Effector memory CD4-positive, alpha-beta T cell (primary cell): ENCODE measurements at places on chromosomes 5 and 9.

DNA sequence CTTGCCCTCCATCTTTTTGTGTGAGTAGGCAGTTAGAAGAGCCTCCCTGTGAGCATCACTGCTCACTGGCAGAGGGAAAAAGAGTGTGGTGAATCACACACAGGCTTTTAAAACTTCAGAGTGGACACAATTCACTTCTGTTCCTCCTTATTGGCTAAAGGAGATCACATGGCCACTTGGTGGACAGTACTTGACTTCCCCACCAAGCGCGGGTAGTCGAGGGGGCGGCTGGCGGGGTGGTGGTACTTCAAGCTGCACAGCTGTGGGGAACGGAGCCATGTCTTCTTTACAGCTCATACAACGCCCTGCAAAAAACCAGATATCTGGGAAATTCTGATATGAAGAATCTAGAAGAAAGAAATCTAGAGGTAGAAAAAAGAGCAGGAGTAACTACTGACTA is 95.4 kb downstream of the PAM start:
- DNase-seq: no peak

- DNase-seq: no peak
Observed at GRCh38 chr5:127076315-127077129, 3.2 kb upstream of the C5orf63 start.

- DNase-seq: peak; percentile 75
Observed at GRCh38 chr5:177403792-177404640, 3.6 kb upstream of the PFN3 start.

DNA sequence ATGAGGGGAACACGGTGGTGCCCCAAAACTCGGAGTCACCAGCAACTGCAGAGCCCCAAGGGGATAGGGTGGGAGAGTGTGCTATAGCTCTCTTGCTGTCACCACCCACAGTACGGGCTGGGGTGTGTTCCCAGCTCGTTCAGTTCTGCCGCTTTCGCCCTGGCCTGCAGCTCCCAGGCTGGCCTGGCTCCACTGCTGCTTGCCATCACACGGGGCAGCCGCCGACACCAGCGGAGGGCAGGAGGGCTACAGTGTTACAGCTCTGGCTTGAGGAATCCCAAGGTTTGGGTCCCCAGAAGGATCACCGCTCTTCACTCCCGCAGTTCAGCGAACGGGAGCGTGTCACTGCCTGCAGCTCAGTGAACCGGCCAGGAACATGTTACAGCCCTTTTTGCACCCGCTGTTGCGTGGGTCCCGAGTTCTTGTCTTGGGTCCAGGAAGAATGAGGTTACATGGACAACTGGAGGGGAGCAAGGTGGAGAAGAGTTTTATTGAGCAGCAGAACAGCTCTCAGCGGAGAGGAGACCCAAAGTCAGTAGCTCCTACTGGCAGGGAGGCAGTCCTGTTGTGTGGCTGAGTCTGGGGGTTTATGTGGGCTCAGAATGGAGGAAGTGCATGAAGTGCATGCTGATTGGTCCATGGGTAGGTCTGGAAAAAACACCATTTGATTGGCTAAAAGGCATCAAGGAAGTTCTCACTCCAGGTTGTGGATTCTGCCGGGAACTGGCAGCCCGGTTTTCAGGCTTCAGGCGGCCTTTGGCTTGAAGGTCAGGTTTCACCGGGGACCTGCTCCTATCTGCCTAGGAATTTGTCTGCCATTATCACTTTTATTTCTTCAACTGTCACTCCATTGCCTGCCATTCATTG is 113.4 kb downstream of the EHMT1 start:
- DNase-seq: no peak

DNA sequence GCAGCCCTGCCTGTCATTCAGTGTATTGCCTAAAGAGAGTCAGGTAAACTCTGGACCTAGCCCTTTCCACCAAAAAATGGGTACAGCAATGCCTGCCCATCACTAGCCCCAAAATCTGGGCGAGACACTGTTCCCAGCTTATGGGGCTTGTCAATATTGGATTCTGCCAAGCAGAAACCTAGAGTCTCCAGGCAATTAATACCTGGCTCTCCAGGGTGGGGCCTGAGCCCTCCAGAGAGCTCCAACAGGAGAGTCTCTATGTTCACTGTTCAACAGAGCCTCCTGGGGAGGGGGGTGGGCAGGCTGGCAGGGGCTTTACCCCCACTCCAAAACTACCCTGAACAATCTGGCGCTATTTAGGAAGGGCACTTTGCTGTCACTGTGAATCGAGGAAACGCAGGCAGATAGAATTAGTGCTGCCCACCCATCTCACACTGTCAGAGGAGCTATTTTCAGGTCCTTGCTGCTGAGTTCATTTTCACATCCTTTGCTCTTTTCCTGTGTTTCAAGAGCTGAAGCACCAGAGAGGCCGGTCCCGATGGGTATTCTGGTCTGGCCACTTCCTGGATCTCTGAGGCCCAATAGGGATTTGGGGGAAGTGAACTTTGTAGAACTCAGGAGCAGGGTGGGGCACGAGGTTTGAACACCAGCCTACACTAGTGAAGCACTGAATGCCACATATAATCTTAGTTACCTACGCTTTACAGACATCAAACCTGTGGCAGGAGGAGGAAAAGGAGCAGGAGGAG is 121.8 kb downstream of the C5orf15 start:
- no peak for DNase-seq

GRCh38 chr5:32504329-32504988 is 59.9 kb upstream of the ZFR start:
- DNase-seq: no peak

DNA sequence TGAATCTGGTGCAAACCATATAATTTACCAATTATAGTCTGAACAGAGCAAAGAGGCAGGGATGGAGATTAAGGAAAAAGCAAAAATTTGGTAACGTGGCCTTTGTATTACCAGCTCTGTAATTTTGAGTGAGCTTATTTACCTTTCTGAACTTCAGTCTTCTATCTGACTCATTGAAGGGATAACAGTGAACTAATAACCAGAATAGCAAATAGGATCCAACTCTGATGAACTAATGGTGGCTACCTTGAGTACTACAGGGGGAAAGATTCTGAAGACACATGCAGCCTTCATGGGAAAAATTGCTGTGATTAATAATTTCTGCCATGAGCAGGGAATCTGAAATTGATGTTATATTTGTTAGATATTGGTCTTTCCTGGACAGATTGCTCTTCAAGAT is 23.0 kb upstream of the LARP1 start:
- no peak for DNase-seq

- DNase-seq: no peak
Observed at GRCh38 chr5:53326424-53327153, 153.8 kb upstream of the FST start.
